Activated naive CD8-positive, alpha-beta T cell treated with anti-CD3 and anti-CD28 coated beads for 36 hours (primary cell): ENCODE measurements at places on chromosomes 7 and 10. TPM values are rescaled to one million over a fixed set of nuclear protein-coding genes. Genes with fewer than 3 reads are reported as not detected.

DNA sequence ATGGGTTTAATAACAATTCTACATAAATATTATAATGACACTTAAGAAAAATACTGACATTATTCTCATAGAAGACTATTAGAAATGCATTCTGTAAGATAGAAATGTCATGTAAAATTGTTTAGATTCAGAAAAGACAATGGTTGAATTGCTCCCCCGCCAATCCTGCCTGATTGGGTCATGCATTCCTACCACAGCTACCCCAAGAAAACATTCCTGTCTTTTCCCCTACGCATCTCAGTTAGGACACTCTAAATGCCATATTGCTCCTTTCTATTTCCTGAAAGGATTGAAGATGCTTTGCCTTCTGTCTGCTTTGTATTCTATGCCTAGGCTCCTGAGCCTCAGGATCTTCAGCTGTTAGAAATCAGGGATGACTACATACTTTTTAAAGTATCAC lies 109.4 kb downstream of the DGKB start:
- DNase-seq: no peak
- no peaks in the 10 kb centered on the region for H3K27me3 ChIP-seq
- no peaks in the 10 kb centered on the region for H3K4me1 ChIP-seq
- no peak overlapping the region for H3K4me3 ChIP-seq
- H3K27ac ChIP-seq: no peak overlapping the region

- peaks cover 39% of the 10 kb centered on the region for H3K27me3 ChIP-seq
- no peak for DNase-seq
Measured at GRCh38 chr10:93146336-93146735, 72.6 kb downstream of the CYP26A1 start.

ERV3-1 gene
- total RNA-seq: 5.3 TPM

- H3K4me1 ChIP-seq: no peaks in the 10 kb centered on the region
- no peak overlapping the region for H3K27ac ChIP-seq
- no peaks in the 10 kb centered on the region for H3K36me3 ChIP-seq
- no peak overlapping the region for H3K4me3 ChIP-seq
Measured at GRCh38 chr10:3578159-3578558, 206.8 kb downstream of the KLF6 start.

DNA sequence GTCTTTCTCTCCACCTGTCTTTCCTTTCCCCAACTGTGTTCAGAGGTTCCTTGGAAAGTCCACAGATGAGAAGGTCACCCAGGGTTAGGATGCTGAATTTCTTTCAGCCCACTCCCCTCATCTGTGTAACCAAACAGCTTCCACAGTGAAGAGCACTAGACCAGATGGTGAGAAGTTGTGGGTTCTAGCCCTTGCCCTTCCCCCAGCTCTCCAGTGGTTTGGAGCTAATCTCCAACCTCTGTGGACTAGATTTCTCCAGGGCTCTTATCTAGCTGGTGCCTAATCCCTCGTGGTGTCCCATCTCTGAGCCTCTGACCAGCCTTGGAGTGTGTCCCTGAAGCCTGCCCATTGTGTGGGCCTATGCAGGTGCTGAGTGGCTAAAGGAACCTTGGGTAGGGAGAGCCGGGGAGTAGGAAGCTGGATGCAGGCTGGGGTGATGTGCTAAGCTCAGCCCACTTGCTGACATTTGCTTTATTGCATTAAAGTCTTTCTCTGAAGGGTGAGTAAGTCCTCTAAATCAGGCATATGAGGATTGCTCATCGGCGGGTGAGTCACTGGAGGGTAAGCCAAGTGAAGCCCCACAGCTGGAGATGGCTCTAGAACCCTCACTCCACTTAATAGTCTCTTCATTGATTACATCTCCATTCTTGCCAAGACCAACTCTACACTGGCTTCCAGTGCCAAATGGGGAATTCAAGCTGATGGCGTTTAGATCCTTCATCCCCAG lies 14.9 kb downstream of the DUSP5 start:
- peaks cover 31% of the 10 kb centered on the region for H3K4me1 ChIP-seq
- peak overlapping the region; percentile 84 for H3K27ac ChIP-seq
- H3K36me3 ChIP-seq: peaks cover 72% of the 10 kb centered on the region
- no peak overlapping the region for H3K4me3 ChIP-seq
- H3K27me3 ChIP-seq: no peaks in the 10 kb centered on the region
- peak; percentile 58 for DNase-seq

DNA sequence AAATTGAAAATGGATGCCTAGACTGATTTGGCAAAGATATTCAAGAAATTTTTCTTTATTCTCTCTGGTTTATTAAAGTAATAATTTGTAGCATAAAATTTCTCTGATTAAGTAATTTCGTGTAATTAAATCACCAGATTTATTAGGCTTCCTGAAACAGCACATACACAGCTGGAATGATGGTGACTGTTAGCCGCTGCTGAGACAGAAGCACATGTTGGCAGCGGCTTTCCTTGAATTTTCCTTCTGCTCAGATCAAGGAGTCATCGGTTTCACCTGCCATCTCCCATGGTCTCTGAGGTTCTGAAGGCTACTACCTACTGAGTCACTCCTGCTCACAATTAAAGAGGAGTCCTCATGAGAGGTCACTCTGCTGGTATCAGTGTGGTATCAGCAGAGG lies 101.5 kb downstream of the GFRA1 start:
- H3K4me3 ChIP-seq: no peak overlapping the region
- H3K4me1 ChIP-seq: no peaks in the 10 kb centered on the region
- H3K27me3 ChIP-seq: no peaks in the 10 kb centered on the region
- H3K36me3 ChIP-seq: no peaks in the 10 kb centered on the region
- DNase-seq: no peak

DNA sequence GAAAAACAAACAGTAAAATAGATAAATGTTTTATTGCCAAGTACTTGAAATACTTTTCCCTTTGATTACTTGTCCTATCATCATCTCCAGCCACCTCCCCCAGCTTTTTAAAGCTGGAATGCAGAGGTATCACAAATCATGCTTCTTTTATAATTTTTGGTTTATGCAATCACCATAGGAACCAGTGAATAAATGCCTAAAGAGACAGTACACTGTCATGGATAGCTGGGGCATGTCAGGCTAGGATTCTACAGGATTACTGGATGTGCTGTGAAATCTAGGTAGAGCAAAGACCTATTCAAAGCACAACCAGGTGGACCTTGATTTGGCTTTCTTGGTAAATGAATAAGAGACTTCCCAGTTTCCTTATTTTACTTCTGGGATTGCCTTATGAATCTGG lies 158.6 kb downstream of the ELAPOR2 start:
- H3K27me3 ChIP-seq: peaks cover 7% of the 10 kb centered on the region
- DNase-seq: no peak
- no peaks in the 10 kb centered on the region for H3K36me3 ChIP-seq
- no peak overlapping the region for H3K4me3 ChIP-seq
- H3K27ac ChIP-seq: no peak overlapping the region

DNA sequence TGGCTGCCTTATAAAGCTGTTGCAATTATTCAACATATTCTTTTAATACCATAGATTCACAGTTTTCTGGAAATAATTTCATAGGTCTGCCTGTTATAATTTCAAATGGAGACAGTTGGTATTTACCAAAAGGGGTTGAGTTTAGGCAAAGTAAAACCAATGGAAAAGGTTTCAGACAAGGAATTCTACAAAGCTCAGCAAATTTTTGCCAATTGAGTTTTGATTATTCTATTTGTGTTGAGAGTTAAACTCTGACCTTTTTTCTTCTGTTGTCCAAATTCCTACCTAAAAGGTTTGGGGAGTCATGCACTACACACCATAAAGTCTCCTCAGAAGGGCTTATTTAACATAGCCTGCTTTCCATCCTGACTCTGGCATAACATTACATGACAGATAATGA lies 38.5 kb upstream of the ABCA13 start:
- H3K36me3 ChIP-seq: peaks cover 2% of the 10 kb centered on the region
- no peak overlapping the region for H3K27ac ChIP-seq
- no peak overlapping the region for H3K4me3 ChIP-seq
- H3K27me3 ChIP-seq: no peaks in the 10 kb centered on the region
- no peak for DNase-seq

DNA sequence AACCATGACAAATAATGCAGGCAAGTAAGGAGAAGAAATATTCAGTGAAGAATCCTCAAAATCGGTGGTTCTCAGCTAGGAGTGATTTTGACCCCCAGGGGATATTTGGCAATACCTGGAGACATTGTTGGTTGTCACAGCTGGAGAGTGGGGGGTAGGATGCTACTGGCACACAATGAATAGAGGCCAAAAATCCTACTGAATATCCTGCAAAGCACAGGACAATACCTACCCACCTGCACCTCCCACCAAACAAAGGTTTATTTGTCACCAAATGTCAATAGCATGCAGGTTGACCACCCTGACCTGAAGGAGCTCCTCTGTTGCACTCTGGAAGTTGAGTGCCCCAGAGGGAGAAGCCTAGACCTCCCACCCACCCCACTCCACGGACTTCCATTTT lies 1028.6 kb downstream of the CNTNAP2 start:
- H3K4me1 ChIP-seq: no peaks in the 10 kb centered on the region
- no peak overlapping the region for H3K27ac ChIP-seq
- no peak for DNase-seq
- no peak overlapping the region for H3K4me3 ChIP-seq

RELN gene
- not detected for total RNA-seq

DNA sequence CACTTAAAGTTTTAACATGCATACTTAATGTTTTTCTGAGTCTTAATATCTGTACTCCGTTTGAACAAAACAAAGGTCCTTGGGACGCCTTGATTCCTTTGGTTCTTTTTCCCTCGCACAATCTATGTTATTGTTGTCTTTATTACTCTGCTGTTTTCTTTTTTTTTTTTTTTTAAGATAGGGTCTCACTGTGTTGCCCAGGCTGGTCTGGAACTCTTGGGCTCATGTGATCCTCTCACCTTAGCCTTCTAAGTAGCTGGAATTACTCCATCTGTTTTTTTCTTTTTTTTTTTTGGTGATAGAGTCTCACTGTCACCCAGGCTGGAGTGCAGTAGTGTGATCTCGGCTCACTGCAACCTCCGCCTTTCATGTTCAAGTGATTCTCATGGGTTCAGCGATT lies 13.2 kb downstream of the MLLT10 start:
- H3K27me3 ChIP-seq: no peaks in the 10 kb centered on the region
- no peak for DNase-seq
- H3K4me3 ChIP-seq: no peak overlapping the region
- peaks cover 11% of the 10 kb centered on the region for H3K4me1 ChIP-seq

CALHM1 gene
- total RNA-seq: not detected

DNA sequence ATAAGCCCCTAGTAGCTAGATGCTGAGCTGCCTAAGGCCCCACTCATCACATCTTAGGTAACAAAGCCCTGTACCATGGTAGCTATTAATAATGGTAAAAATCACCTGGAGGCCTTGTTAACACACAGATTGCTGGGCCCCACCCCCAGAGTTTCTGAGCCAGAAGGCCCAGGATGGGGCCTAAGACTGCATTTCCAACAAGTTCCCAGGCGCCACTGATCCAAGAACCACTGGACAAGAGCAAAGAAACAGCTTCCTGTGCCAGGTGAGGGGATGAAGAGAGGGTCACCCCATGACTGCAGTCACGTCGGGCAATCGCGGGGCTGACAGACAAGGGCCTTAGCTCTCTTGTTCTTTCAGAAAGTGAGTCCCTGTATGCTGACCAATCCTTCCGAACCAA lies 46.8 kb downstream of the ACSM6 start:
- H3K27me3 ChIP-seq: no peaks in the 10 kb centered on the region
- H3K27ac ChIP-seq: no peak overlapping the region
- no peaks in the 10 kb centered on the region for H3K36me3 ChIP-seq
- no peak overlapping the region for H3K4me3 ChIP-seq
- no peak for DNase-seq

- H3K27ac ChIP-seq: no peak overlapping the region
- DNase-seq: no peak
- H3K4me3 ChIP-seq: no peak overlapping the region
- H3K27me3 ChIP-seq: peaks cover 39% of the 10 kb centered on the region
- H3K36me3 ChIP-seq: no peaks in the 10 kb centered on the region
Measured at GRCh38 chr10:14259696-14260566, 70.8 kb downstream of the FRMD4A start.

GRCh38 chr10:13253726-13254125 lies 19.6 kb upstream of the UCMA start:
- H3K4me1 ChIP-seq: no peaks in the 10 kb centered on the region
- no peak overlapping the region for H3K27ac ChIP-seq
- DNase-seq: no peak
- no peak overlapping the region for H3K4me3 ChIP-seq

GRCh38 chr7:35646289-35647023 lies 48.5 kb downstream of the HERPUD2 start:
- H3K27ac ChIP-seq: peak overlapping the region; percentile 18
- peaks cover 21% of the 10 kb centered on the region for H3K36me3 ChIP-seq
- peaks cover 45% of the 10 kb centered on the region for H3K4me1 ChIP-seq
- DNase-seq: no peak
- no peaks in the 10 kb centered on the region for H3K27me3 ChIP-seq
- peak overlapping the region; percentile 16 for H3K4me3 ChIP-seq

ANKRD2 gene
- not detected for total RNA-seq

- no peak for DNase-seq
- H3K27me3 ChIP-seq: peaks cover 6% of the 10 kb centered on the region
- no peaks in the 10 kb centered on the region for H3K4me1 ChIP-seq
- H3K27ac ChIP-seq: no peak overlapping the region
- no peaks in the 10 kb centered on the region for H3K36me3 ChIP-seq
Measured at GRCh38 chr10:43057831-43058340, 19.0 kb upstream of the RET start.

SLC26A3 gene
- not detected for total RNA-seq

DNA sequence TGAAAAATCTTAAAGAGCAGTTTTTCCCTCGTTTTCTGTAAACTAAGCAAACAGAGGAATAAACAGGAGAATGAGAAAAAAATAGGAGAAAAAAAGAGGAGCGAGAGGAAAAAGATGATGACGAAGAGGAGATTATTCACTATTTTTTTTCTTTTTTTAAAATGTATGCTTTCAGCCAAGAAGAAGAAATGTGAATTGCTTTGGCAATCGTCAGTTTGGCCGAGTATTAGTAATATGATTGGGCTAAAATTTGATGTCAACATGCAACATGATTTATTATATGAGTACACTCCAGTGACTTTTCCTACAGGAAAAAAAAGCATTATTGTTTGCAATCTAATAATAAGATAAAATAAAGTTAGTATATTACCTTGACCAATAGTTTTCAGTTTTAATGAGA lies 26.3 kb downstream of the VWDE start:
- H3K36me3 ChIP-seq: no peaks in the 10 kb centered on the region
- no peak for DNase-seq
